NCI-H187 treated with DMSO at 0.1 percent for 48 hours (cell line): ENCODE measurements at places on chromosomes 1 and 21.

GRCh38 chr1:25914074-25914995 lies 8.1 kb upstream of the STMN1 start:
- no peak for DNase-seq

GRCh38 chr1:11338284-11338924 lies 65.4 kb downstream of the UBIAD1 start:
- no peak for DNase-seq

DNA sequence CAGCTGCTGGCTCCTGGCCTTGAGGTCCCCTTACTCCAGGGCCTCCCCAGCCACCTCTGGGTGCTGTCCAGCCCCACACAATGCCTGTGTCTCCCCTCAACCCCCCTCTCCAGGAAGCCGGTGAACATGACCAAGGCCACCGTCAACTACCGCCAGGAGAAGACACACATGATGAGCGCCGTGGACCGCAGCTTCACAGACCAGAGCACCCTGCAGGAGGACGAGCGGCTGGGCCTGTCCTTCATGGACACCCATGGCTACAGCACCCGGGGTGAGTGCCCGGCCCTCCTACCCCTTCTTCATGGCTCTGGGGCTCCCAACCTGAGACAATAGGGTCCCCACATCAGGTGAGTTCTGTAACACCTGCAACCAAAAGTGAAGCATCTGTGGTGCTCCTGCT lies 55.4 kb downstream of the PTPRU start:
- DNase-seq: no peak

GRCh38 chr1:209924390-209924789 lies 13.6 kb upstream of the SYT14 start:
- no peak for DNase-seq

GRCh38 chr1:81708250-81708649 lies 92.5 kb upstream of the ADGRL2 start:
- no peak for DNase-seq

DNA sequence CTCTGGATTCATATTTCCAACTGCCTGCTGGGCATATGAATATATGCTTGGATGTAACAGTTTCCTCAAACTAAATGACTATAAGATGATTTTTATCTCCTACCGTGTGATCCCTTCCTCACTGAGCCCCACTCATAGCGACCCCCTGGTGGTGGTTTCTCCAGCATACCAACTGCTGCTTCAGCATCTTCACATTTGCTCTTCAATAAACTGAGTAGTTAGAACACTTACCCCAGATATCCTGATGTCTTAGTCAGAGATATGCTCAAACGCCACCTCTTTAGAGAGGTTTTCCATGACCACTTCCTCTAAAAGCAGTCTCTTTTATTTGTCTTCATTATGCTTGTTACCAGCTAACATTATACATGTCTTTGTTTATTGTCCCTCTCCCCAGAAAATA lies 10.2 kb upstream of the HNRNPR start:
- DNase-seq: no peak

DNA sequence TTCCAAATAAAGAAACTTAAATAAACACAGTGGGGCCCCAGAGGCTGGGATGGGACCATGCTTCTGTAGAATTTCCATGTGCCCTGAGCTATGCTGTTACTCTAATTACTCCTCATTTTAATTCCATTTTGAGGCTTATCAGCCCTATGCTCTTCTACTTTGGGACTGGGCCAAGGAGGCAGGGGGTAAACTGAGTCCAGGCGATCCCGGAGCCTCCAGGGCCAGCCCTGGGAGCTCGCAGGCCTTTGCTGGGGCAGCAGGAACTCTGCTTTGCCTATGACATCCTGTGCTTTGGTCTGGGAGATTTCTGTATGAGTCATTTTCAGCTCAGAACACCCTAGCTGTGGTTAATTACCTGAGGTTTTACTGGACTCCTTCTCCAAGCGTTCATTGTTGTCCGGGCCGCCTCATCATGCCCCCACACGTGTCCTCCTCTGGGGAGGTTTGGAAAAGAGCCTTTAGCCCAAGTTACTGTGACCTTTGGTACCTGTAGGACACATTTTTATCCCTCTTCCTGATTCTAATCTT lies 95.7 kb downstream of the RHOU start:
- no peak for DNase-seq

GRCh38 chr1:68904477-68904876 lies 407.6 kb upstream of the DEPDC1 start:
- no peak for DNase-seq

GRCh38 chr1:150559656-150560010 lies 10.4 kb downstream of the ADAMTSL4 start:
- no peak for DNase-seq

GRCh38 chr21:28742527-28742926 lies 250.2 kb downstream of the LTN1 start:
- DNase-seq: no peak

DNA sequence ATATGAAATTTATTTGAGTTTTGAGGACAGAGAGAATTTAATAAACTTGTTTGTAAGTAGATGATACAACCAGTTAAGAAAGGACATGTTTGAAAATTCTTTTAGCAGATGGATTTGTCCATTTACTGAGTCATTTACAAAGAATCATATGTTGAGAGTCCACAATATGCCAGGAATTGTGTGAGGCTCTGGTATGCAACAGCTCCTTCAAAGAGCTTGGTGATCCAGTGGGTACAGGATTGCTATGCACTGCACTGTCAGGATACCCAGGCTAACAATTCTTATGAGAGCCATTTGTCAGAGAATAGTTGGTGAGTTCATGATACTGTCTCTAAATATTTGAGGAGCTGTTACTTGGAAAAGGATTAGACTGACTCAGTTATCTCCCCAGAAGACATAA lies 11.0 kb downstream of the DNM3 start:
- no peak for DNase-seq

DNA sequence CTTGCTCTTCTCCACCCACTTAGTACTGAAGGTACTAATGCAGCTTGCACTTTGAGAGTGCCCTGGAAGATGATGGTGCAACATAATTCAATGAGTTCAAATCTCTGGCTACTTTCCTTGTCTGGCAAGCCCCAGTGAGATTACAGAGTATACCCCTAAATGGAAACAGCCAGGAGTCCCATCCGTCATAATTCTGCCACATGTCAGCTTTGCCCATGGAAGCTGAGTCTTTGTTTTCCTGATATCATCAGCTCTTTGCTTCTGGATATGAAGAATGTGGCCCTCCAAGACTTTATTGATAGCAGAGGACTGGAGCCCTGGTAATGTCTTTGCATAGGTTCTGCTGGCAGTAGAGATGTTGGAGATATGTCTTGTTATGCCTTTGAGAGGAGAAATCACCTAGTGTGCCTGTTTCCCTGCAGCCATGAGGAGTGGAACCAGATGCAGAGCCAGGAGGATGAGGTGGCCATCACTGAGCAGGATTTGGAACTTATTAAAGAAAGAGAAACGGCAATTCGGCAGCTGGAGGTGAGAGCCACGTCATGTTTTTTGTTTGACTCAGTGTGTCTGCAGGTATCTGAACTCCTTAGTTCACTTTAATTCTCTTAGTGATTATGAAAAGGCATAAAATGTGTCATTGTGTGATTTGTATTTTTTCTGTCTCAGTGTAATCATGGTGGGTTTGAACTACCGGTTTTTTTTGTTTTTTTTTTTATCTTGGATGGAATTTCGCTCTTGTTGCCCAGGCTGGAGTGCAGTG lies 18.7 kb upstream of the PPP1R8 start:
- DNase-seq: no peak

DNA sequence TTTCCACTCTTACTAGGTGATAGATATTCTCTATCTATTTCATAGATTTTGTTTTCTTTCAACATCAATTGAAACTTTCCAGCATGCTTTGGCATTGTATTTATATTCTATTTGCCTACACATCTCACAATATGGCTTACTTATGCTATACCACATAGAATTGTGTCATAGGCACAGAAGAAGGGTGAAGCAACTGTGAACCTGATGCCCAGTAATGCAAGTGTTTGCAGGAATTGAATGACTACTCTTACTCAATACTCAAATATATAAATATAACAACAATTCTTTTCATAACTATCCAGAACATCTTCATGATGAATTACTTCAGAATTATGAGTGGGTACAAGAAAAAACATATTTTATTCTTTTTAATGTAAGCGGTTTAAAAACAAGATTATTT lies 165.9 kb downstream of the PTBP2 start:
- no peak for DNase-seq

GRCh38 chr21:26769613-26770188 lies 75.5 kb downstream of the ADAMTS1 start:
- DNase-seq: no peak

- no peak for DNase-seq
Observed at GRCh38 chr1:70044832-70045231, 160.5 kb downstream of the LRRC40 start.

DNA sequence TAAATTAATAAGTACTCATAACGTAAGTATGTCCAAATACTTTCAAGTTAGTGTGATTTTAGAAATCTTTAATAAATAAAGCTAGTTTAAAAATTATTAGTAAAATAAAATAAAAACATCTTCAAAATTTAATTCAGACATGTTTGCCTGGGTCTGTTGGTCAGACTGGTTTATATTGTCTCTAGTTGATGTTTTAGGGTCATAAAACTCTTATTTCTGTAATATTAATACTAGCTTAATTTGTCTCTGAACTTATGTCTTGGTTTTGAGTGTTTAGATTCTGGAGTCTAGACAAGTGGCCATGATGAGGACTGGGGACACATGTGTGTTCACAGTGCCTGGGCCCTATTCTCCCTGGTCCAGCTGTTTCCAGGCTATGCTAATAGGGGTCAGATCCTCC lies 184.5 kb upstream of the TNR start:
- DNase-seq: no peak

DNA sequence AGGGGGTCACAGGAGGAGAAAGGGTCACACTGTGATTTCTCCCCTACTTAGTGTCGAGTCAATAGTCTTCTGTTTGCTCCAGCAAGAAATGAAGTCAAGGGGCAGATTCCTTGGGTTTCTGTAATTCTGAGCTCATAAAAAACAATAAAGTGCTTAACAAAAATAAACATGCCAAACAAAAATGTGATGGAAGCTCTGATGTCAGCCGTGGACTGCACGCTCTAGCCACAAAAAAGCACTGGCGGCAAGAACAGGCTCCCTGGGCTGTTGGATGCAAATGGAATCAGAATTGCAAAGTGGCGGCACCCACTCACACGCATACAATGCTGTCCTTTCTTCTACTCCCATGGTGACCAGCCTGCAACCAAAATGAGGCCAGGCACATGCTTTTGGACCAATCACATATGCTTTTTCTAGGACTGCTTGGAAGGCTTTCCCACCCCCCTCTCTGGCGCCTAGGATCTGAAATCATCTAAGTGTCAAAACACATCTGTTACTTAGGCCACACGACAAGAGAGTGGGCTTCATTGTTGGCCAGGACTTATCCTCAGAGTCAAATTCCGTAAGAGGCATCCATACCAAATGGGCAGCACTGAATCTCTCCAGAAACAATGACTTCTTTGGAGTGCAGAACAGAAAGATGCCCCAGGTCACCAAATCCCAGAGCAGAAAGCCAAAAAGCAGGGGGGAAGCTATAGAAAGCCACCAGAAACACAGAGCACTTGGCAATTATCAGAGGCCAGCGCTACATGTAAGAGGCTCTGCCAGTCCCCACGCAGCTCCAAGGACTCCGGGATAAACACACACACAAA lies 9.2 kb downstream of the C1orf198 start:
- DNase-seq: no peak

- no peak for DNase-seq
Observed at GRCh38 chr1:79113836-79114235, 107.3 kb upstream of the ADGRL4 start.

GRCh38 chr1:10383630-10384029 lies 15.2 kb upstream of the PGD start:
- no peak for DNase-seq

GRCh38 chr1:150236614-150237100 lies 745 bp upstream of the ANP32E start:
- no peak for DNase-seq

DNA sequence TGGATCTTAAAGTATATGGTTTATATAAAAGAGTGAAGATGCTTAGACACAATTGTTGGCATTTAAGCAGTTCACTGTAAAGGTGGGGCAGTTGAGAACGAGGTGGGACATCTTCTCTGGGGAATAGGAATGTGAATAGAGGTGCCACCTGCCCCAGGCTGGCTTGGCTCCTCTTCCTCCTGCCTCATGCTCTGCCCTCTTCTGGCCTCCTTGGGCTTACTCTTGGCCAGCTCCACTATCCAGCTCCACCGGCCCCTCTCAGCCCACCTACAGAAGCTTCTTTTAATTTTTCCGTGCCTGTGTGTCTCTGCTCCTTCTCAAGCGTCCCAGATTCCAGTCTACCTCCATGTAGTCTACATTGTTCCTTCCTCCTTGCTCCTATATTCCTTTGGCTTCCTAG lies 122.1 kb downstream of the NUF2 start:
- DNase-seq: no peak

DNA sequence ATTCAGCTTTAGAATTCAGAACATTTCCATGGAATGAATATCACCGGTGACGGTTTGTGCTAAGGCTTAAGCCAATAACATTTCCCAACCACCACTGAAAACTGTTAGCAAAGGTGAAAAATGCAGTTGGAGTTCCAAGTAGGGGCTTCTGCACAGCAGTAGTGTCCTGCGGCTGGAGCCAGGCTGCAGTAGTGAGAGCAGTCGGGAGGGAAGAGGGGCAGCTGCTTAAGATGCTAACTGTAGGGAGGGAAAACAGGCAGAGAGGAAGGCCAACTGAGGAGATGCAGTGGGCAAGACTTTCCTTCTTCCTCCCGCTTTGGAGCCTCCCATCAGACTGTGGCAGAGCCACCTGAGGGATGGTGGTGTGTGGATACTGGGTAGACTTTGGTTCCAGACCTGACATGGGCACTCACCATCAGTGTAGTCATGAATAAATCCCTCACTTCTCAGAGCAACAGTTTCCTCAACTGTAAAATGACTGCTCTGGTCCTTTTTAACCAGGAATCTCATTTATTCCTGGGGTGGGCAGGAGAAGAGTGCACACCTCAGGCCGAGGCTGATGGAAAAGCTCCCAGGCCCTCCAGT lies 3.2 kb downstream of the F3 start:
- DNase-seq: no peak

DNA sequence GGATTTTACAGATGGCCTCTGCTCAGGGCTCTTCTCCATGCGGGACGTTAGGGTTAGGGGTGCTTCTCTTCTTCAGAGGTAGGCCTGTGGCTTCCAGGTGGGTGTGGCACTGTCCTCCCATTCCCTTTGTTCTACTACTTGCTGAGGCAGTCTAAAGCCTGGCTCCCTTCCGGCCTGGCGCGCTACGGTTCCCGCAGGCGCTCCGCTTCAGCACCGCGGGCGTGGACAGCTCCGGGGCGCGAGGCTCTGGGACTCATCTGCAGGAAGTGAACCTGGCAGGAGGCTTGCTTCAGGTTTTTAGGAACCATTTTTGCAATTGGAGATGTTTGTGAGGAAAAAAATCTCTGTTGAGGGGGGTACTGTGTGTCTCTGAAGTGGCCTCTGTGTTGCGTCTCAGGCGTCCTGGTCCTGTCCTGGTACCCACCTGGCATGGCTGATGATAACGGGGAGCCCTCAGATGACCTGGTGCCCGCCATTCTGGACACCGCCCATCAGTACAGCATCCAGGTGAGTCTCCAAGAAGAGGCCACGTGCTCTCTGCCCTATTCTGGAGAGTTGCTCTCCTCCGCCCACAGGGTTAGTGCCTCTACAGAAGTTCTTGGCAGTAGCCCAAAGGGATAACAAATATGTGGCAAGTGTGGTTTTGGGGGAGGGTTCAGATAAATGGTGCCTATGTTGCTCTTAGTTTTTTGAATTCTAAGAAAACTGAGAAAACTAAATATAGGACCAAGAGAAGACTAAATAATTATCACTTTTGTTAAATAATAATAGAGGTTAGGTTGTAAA lies 1.9 kb downstream of the MANEAL start:
- no peak for DNase-seq
